Tibial artery (tissue), 4 donors: ENCODE measurements at places on chromosomes 7 and 10.

DNA sequence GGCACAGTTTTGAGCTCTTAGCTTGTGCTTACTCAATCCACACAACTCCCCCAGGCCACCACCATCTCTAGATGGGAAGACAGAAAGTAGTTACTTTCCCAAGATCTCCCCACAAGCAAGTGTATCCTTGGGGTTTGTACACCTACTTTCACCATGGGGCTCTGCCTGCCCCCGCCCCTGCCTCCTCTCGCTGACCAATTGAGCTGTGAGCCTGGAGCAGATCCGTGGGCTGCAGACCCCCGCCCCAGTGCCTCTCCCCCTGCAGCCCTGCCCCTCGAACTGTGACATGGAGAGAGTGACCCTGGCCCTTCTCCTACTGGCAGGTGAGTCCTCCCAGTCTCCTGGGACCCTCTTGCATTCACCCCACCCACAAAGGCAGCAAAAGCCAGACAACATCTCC lies 2.0 kb downstream of the FXYD4 start:
- H3K4me1 ChIP-seq, result no peaks in the 10 kb centered on the region
- no peak overlapping the region for H3K4me3 ChIP-seq
- DNase-seq, result no peak
- no peaks in the 10 kb centered on the region for H3K36me3 ChIP-seq
- H3K27ac ChIP-seq, result no peak overlapping the region

DNA sequence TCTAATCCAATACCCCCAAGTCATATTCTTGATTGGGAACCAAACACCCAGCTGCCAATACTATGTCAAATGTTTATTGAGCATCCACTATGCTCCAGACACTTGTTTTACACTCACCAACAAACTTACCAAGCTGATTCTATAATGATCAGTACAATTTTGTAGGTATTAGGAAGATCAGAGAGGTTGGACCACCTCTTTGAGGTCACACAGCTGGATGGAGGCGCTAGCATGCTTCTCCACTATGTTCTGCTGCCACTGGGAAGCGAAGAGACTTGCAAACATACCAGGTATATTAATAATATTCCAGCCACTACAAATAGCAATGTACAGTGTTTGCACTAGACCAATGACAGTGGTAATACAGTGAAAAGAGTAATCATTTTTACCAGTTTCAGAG lies 25.6 kb upstream of the SEPHS1 start:
- peaks cover 25% of the 10 kb centered on the region for H3K27me3 ChIP-seq
- H3K4me3 ChIP-seq, result no peak overlapping the region
- H3K4me1 ChIP-seq, result no peaks in the 10 kb centered on the region
- H3K27ac ChIP-seq, result no peak overlapping the region

- H3K27me3 ChIP-seq, result no peaks in the 10 kb centered on the region
- H3K27ac ChIP-seq, result no peak overlapping the region
- H3K4me3 ChIP-seq, result no peak overlapping the region
- DNase-seq, result no peak
- H3K36me3 ChIP-seq, result no peaks in the 10 kb centered on the region
Measured at GRCh38 chr10:35668865-35669650, 27.0 kb upstream of the FZD8 start.

DNA sequence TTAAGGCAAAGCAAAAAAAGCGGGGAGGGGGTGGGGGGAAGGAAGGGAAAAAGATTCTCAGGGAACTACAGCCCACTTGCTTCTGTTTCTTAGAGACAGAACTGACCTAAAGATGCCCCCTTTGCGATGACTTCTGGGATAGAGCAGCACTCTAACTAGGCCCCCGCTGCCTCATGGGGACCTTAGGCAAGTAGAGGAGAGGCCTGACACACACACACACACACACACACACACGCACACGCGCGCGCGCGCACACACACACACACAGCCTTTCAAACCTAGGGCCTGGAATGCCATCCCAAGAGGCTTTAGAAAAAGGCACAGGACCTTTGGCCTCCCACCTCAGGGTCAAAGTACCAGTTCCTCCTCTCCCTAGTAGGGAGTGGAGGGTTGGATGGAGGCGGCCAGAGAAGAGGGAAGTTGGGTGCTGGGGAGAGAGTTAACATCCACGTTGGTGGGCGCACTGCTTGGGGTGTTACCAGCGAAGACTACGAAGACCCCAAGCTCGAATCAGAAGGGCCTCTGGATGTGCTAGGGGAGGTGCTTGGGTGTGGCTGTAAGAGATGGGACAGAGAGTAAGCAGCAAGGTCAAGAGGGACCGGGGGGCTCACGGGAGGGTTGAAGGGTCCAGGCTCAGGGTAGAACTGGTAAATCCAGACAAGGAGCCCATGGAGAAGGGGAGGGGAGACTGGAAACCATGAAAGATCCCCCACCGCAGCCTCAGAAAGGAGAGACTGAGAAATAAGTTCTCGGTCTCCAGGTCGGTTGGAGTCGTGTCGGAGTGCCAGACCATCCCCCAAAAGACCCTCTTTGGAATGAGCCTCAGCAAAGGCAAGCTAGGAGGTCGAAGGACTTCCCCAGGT lies 1.2 kb upstream of the COL1A2 start:
- no peaks in the 10 kb centered on the region for H3K27me3 ChIP-seq
- DNase-seq, result no peak

GRCh38 chr10:121092720-121093095 lies 241.5 kb downstream of the WDR11 start:
- H3K4me3 ChIP-seq, result no peak overlapping the region
- H3K4me1 ChIP-seq, result no peaks in the 10 kb centered on the region
- no peaks in the 10 kb centered on the region for H3K36me3 ChIP-seq
- H3K27ac ChIP-seq, result no peak overlapping the region
- H3K27me3 ChIP-seq, result no peaks in the 10 kb centered on the region
- no peak for DNase-seq

DNA sequence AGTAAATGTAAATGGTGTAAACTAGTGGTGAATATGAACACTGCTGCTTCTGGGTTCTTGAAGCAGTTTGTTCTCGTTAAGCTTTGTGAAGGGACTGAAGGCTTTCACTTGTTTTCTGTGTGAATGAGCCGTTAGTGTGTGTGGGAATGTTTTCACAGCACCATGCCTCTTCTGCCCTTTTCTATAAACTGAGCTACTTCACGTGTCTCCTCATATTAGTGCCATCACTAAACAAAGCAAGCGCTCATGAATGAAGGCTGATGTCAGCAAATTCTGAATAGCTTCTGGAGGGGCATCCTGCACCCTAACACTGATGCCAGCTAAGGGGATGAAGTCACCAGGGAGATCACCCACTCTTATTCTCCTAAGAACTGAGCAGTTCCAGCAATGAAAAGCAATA lies 205.6 kb upstream of the ETV1 start:
- no peak overlapping the region for H3K4me3 ChIP-seq
- H3K27me3 ChIP-seq, result no peaks in the 10 kb centered on the region
- H3K27ac ChIP-seq, result no peak overlapping the region
- no peaks in the 10 kb centered on the region for H3K4me1 ChIP-seq
- H3K36me3 ChIP-seq, result no peaks in the 10 kb centered on the region
- DNase-seq, result no peak

GRCh38 chr10:75403144-75403938 lies 1.8 kb upstream of the ZNF503 start:
- H3K4me1 ChIP-seq, result no peaks in the 10 kb centered on the region
- peak overlapping the region; percentile 88 for H3K4me3 ChIP-seq
- no peaks in the 10 kb centered on the region for H3K27me3 ChIP-seq
- DNase-seq, result peak; percentile 73
